Neural crest cell (in vitro differentiated cells): ENCODE measurements at places on chromosomes 16 and 17. TPM values are rescaled to one million over a fixed set of nuclear protein-coding genes. Genes with fewer than 3 reads are reported as not detected.

The HOXB6 gene
- 9.6 and 11.5 TPM in 2 replicates for total RNA-seq

The TP53TG3 gene
- not detected in 2 replicates for total RNA-seq

The ULK2 gene
- 30.6 and 30.7 TPM in 2 replicates for total RNA-seq

The KRT12 gene
- total RNA-seq: not detected in 2 replicates

The TPSG1 gene
- total RNA-seq: not detected in 2 replicates

The GFAP gene
- not detected in 2 replicates for total RNA-seq

The ZC3H18 gene
- total RNA-seq: 88.5 and 90.4 TPM in 2 replicates

The DHX58 gene
- 0.50 TPM in 1 of 2 replicates, not detected in the other for total RNA-seq

The ITGB4 gene
- total RNA-seq: 0.64 and 1.4 TPM in 2 replicates

The TBC1D3C gene
- not detected in 2 replicates for total RNA-seq

The C1QL1 gene
- 7.1 and 7.7 TPM in 2 replicates for total RNA-seq

The SLC5A10 gene
- not detected in 2 replicates for total RNA-seq

The TBC1D3D gene
- total RNA-seq: 0.23 and 0.50 TPM in 2 replicates
